ENCODE measurements at places on chromosomes 13 and 19. TPM values are rescaled to one million over a fixed set of nuclear protein-coding genes. Genes with fewer than 3 reads are reported as not detected.

The UNC13A gene
- 0.13 TPM for total RNA-seq

The SLC10A2 gene
- not detected for total RNA-seq

The LGALS7 gene
- total RNA-seq = not detected

The SOX21 gene
- not detected for total RNA-seq

Data from omental fat pad (tissue), 4 donors.